ENCODE measurements at places on chromosomes 13 and 19.

GRCh38 chr13:28955264-28955966 is 135.3 kb downstream of the MTUS2 start:
- no peak for DNase-seq

DNA sequence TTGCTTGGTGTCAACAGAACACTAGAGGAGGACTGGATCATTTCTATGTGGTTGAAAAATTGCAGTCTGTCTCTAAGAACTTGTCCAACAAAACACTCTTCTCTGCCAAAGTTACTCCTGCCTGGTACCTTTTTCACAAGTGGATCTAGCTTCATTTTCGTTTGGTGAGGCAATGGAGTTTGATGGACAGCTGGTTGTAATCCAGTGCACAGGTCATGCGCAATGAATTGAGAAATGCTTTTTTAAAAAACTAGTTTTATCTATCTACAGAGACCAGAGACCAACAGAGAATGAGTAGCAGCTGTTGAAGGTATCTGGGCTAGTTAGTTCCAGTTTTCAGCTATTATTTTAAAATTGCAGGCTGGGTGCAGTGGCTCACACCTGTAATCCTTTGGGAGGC is 12.0 kb upstream of the KBTBD6 start:
- no peak for DNase-seq

GRCh38 chr19:32773126-32773525 is 53.6 kb downstream of the TDRD12 start:
- DNase-seq, result no peak

- no peak for DNase-seq
Measured at GRCh38 chr13:106083620-106084350, 451.7 kb downstream of the EFNB2 start.

GRCh38 chr19:14770944-14771839 is 7.2 kb downstream of the ADGRE2 start:
- DNase-seq, result no peak

DNA sequence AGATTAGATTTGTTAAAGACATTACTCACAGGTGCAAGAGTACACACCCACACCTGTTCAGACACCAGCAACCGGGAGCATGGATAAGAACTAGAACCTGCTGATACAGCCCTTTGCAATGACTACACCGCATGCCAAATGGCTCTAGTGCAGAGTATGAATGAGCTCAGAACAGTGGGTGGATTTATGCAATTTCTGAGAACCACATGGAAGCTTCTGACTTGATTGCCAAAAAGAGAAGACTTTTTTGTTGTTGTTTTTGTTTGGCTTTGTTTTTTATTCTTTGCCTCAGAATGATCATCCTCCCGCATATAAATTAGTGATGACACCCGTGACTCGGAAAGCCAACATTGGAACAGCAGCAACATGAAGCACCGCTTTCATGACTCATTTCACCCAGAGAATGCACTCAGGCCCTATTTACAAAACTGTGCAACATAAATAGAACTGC is 77.4 kb upstream of the LRCH1 start:
- DNase-seq, result no peak

DNA sequence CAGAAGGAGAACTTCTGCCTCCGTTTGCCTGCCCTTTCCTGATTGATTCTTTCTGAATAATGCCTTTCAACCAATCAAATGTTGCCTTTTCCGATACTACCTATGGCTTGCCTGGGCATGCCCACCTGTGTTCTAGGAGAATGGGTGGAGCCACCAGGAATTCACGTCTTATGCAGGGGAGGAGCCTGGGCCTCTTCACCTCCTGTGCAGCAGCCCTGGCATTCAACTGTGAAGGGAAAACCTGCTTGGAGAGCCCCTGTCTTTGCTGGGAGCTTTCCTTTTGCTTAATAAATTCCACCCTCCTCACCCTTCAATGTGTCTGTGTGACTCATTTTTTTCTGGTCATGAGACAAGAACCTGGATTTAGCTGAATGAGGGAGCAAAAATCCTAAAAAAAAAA is 730.7 kb downstream of the UQCRFS1 start:
- no peak for DNase-seq

- no peak for DNase-seq
Measured at GRCh38 chr13:46320821-46321220, 66.2 kb downstream of the RUBCNL start.

GRCh38 chr13:95650696-95651095 is 6.2 kb upstream of the DZIP1 start:
- DNase-seq, result no peak

- no peak for DNase-seq
Measured at GRCh38 chr13:46795321-46795720, 1.6 kb downstream of the ESD start.

- no peak for DNase-seq
Measured at GRCh38 chr19:54431255-54431838, 16.1 kb downstream of the TTYH1 start.

All from activated naive CD8-positive, alpha-beta T cell treated with anti-CD3 and anti-CD28 coated beads, Interleukin-2, amount 50 U/mL, for 16 hours (primary cell).